ENCODE measurements at places on chromosomes 2 and 18. TPM values are rescaled to one million over a fixed set of nuclear protein-coding genes. Genes with fewer than 3 reads are reported as not detected.

FOXI3 gene
- total RNA-seq: not detected

VWC2L gene
- total RNA-seq: not detected

ATOH8 gene
- 18.6 TPM for total RNA-seq

DNA sequence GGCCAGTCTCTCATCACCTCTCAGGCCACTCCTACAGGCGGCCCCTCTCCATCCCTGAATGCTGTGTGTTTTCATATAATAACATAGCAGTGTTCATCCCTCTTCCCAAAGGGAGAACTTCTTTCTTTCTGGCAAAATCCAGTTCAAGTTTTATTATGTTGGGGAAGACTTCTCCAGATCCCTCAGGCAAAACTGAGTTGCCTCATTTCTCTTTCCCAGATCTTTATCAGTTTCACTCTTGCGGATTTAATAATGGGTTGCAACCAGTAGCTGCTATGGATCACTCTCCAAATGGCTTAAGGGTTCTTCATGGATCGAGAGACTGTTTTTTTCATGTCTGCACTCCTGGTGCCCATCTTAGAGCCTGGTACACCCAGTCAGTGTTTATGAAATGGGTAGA, 129.9 kb downstream of the FHOD3 start:
- H3K27ac ChIP-seq: no peak overlapping the region
- no peaks in the 10 kb centered on the region for H3K36me3 ChIP-seq
- no peaks in the 10 kb centered on the region for H3K4me1 ChIP-seq
- DNase-seq: no peak

RAMP1 gene
- total RNA-seq: 4.4 TPM

PLEK gene
- 0.36 TPM for total RNA-seq

- H3K4me3 ChIP-seq: peak overlapping the region; percentile 50
- no peaks in the 10 kb centered on the region for H3K36me3 ChIP-seq
- no peak overlapping the region for H3K27ac ChIP-seq
- no peaks in the 10 kb centered on the region for H3K27me3 ChIP-seq
- peaks cover 20% of the 10 kb centered on the region for H3K4me1 ChIP-seq
These were observed 89.6 kb downstream of the ACAA2 start for GRCh38 chr18:49723648-49724180.

DNA sequence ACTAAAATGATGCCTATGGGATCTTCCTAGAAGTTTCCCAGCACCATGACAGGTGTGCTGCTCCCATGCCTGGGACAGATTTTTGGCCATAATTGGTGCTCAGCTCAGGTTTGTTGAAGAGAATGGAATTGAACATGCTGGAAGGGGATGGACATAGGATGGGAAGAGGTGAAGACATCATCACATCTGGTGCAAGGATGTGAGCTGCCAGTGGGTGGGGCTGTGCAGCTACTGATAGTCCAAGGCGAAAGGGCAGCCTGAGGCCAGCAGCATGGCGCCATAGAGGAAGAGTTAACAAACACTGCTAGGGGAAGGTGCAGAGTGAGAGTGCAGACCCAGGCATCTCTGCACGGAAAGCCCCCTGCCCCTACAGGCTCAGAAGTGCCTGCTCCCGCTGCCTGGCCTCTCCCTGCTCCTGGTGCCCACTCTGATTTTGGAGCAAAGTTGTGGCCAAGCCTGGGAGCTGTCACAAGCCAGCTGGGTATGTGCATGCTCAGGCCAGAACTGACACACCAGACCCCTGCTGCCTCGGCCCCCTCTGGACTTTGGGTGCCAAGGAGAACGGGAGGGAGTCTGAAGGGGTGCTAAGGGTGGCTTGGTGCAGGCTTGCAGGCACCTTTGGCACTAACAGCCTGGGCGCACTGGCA, 178.6 kb downstream of the ZBTB7C start:
- DNase-seq: peak; percentile 90
- no peaks in the 10 kb centered on the region for H3K4me1 ChIP-seq
- H3K27ac ChIP-seq: no peak overlapping the region
- peaks cover 11% of the 10 kb centered on the region for H3K27me3 ChIP-seq

ZBTB14 gene
- 16.3 TPM for total RNA-seq

DNA sequence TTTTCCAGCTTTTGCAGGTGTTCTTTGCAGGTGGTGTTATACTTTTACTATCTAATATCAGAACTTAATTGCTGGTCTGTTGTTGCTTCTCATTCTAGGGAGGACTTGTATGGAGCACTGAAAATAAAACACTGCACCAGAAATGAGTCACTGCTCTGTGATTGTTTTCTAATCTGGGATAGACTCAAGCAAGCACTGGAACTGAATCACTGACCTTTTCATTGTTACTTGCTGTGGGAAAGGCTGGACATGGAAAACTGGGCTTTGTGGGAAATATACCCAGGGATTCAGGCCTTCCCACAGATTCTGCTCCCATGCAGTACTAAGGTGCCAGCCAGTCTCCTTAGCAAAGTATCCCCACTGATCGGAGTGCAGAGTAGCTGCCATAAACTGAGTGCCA, 470.0 kb upstream of the GCFC2 start:
- no peak overlapping the region for H3K27ac ChIP-seq
- H3K4me3 ChIP-seq: no peak overlapping the region
- H3K36me3 ChIP-seq: no peaks in the 10 kb centered on the region
- no peak for DNase-seq
- H3K27me3 ChIP-seq: no peaks in the 10 kb centered on the region

DNA sequence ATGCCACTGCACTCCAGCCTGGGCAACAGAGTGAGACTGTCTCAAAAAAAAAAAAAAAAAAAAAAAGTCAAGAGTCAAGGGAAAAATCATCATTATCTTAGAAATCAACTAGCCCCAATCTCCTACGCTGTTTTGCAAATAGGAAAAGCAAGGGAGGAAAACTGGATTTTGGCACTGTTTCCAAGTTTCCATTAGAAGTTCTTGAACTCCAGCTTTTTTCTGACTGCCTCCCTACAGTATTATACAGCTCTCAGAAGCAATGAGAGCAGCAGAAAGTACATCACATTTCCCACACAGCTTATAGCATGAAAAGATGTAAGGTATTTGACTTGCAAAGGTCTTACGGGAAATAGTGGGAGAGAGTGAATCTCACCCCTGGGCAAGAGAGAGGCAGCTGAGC, 127.8 kb downstream of the OSR1 start:
- H3K4me3 ChIP-seq: no peak overlapping the region
- H3K27ac ChIP-seq: no peak overlapping the region
- H3K27me3 ChIP-seq: no peaks in the 10 kb centered on the region
- DNase-seq: no peak
- H3K4me1 ChIP-seq: peaks cover 17% of the 10 kb centered on the region

DNA sequence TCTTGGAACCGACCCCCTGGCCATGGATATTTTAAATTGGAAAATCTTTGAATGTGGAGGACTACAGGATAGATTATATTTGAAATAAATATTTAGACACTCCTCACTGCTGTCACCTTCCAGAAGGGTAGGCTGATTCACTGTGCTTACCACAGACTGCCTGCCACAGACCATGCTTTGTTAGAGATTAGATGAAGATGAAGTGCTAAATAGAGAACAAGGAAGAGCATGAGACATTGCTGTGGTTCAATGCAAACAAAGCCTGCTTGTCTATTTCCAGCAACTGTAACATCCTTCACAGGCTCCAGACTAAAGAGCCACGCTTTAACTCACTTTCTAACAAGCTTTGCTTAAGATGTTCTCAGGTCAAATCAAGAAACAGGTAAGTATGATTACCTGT, 81.0 kb upstream of the TMEM17 start:
- peaks cover 15% of the 10 kb centered on the region for H3K4me1 ChIP-seq
- H3K27me3 ChIP-seq: no peaks in the 10 kb centered on the region
- no peak overlapping the region for H3K4me3 ChIP-seq
- H3K27ac ChIP-seq: no peak overlapping the region
- H3K36me3 ChIP-seq: no peaks in the 10 kb centered on the region

DNA sequence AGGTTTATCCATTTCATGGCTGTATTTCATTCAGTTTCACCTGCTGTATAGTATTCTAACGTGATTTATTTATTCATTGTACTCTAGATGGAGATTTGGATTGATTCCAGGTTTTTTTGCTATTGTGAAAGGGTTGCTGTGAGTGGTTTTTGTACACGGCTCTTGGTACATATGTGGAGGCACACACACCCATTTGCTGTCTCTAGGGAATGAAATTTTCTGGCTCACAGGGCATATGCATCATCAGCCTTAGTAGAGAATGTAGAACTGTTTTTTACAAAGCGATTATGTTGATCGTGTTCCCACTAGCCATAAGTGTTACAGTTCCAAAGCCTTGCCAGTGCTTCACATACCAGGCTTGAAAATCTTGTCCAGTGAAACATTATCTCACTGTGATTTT, 5.1 kb downstream of the SPTBN1 start:
- H3K4me3 ChIP-seq: no peak overlapping the region
- H3K4me1 ChIP-seq: peaks cover 17% of the 10 kb centered on the region
- peak; percentile 82 for DNase-seq
- H3K27me3 ChIP-seq: no peaks in the 10 kb centered on the region
- H3K27ac ChIP-seq: peak overlapping the region; percentile 38

DSG1 gene
- total RNA-seq: not detected

DNA sequence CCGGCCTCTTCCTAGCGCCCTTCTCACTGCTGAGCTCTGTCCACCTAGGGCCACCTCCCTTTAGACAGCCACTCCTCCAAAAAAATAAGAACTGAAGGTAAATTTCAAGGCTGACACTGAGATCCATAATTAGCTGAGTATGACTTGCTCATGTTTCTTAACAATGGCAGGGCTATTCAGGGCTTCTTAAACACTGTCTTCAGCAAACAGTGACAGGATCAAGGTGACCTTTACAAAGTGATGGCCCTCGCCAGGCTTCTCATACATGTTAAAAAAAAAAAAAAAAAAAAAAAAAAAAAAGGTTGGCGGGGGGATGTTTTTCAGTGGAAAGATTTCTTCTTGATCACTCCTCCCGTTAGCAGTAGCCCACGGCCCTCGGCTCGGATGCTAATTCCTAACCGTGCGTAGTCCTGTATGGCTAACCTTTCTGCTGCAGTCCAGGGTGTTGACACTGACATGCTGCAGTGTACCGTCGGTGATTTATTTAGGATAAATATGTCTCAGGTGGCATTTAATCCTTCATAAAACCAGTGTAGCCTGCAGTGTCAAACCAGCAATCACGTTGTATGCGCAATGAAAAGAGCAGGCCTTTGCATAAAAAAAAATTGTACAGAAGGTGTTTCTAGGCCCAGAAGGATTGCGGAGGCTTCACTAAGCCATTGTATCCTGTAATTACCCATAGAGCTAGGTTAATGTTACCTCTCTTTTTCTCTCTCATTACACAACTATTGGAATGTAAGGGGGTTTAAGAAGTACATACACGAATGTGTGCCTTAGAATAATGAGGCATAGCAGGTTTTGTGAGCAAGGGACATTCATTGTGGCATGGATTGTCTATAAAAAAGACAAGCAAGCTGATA, 142.7 kb downstream of the PTGR3 start:
- H3K4me3 ChIP-seq: no peak overlapping the region
- peaks cover 10% of the 10 kb centered on the region for H3K4me1 ChIP-seq
- H3K27me3 ChIP-seq: no peaks in the 10 kb centered on the region
- DNase-seq: no peak
- no peak overlapping the region for H3K27ac ChIP-seq
- H3K36me3 ChIP-seq: no peaks in the 10 kb centered on the region

- DNase-seq: peak; percentile 69
- no peak overlapping the region for H3K27ac ChIP-seq
- no peaks in the 10 kb centered on the region for H3K36me3 ChIP-seq
- no peak overlapping the region for H3K4me3 ChIP-seq
These were observed 42.7 kb upstream of the ID2 start for GRCh38 chr2:8639122-8639635.

HAAO gene
- total RNA-seq: 0.72 TPM

TNFAIP6 gene
- 43.1 TPM for total RNA-seq

GRCh38 chr2:25331686-25332365, 9.9 kb downstream of the DNMT3A start:
- H3K27ac ChIP-seq: no peak overlapping the region
- no peaks in the 10 kb centered on the region for H3K27me3 ChIP-seq

SKOR2 gene
- total RNA-seq: not detected

- H3K4me1 ChIP-seq: no peaks in the 10 kb centered on the region
- H3K36me3 ChIP-seq: peaks cover 4% of the 10 kb centered on the region
- DNase-seq: no peak
- no peak overlapping the region for H3K27ac ChIP-seq
- no peaks in the 10 kb centered on the region for H3K27me3 ChIP-seq
- H3K4me3 ChIP-seq: no peak overlapping the region
These were observed 184.5 kb downstream of the MGAT5 start for GRCh38 chr2:134438371-134438770.

SERPINB13 gene
- total RNA-seq: not detected

GRCh38 chr2:233768076-233768475, 8.0 kb downstream of the UGT1A1 start:
- no peaks in the 10 kb centered on the region for H3K36me3 ChIP-seq
- H3K4me1 ChIP-seq: peaks cover 16% of the 10 kb centered on the region
- H3K4me3 ChIP-seq: no peak overlapping the region
- H3K27me3 ChIP-seq: no peaks in the 10 kb centered on the region
- DNase-seq: no peak

DNA sequence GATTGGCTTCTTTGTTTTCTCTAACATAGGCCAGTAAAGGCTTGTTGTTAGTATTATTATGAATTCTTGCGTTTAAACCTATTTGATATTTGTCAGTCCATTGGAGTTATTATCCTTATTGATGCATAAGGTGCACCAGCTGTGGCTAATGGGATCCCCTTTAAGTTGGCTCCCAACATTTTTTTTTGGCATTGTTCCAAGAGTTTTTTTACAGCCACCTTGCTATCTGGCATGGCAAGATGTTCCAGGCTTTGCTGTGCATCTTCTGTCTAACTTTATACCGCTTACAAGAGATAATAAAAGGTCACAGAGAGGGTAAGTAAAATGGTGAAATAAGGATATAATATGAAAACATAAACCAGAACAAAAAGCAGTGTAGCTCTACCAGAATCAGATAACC, 157.5 kb upstream of the TACR1 start:
- H3K27ac ChIP-seq: no peak overlapping the region
- H3K27me3 ChIP-seq: peaks cover 9% of the 10 kb centered on the region
- no peaks in the 10 kb centered on the region for H3K36me3 ChIP-seq
- H3K4me3 ChIP-seq: no peak overlapping the region

GRCh38 chr2:28477645-28478044, 18.2 kb upstream of the PLB1 start:
- DNase-seq: no peak
- no peak overlapping the region for H3K27ac ChIP-seq
- H3K36me3 ChIP-seq: no peaks in the 10 kb centered on the region
- no peaks in the 10 kb centered on the region for H3K4me1 ChIP-seq
- no peaks in the 10 kb centered on the region for H3K27me3 ChIP-seq

GRCh38 chr2:39399570-39399969, 37.5 kb downstream of the MAP4K3 start:
- no peak overlapping the region for H3K4me3 ChIP-seq
- no peak for DNase-seq
- no peaks in the 10 kb centered on the region for H3K36me3 ChIP-seq
- H3K27ac ChIP-seq: no peak overlapping the region

- H3K4me1 ChIP-seq: no peaks in the 10 kb centered on the region
- no peaks in the 10 kb centered on the region for H3K36me3 ChIP-seq
- H3K27me3 ChIP-seq: no peaks in the 10 kb centered on the region
- no peak overlapping the region for H3K4me3 ChIP-seq
These were observed 457.2 kb upstream of the HS6ST1 start for GRCh38 chr2:128775914-128776285.

Data from osteoblast (primary cell).